ENCODE measurements at places on chromosomes 5 and 9.
A peak's percentile ranks its signal among the peaks of the same experiment; 100 is the strongest.

GRCh38 chr5:144971108-144971850 lies 800.6 kb downstream of the KCTD16 start:
- no peak for DNase-seq

GRCh38 chr5:170639221-170639925 lies 135.6 kb downstream of the KCNIP1 start:
- DNase-seq = no peak

- no peak for DNase-seq
Measured at GRCh38 chr9:75658301-75658905, 232.1 kb upstream of the PCSK5 start.

- DNase-seq = no peak
Measured at GRCh38 chr9:13070612-13071595, 208.6 kb downstream of the MPDZ start.

DNA sequence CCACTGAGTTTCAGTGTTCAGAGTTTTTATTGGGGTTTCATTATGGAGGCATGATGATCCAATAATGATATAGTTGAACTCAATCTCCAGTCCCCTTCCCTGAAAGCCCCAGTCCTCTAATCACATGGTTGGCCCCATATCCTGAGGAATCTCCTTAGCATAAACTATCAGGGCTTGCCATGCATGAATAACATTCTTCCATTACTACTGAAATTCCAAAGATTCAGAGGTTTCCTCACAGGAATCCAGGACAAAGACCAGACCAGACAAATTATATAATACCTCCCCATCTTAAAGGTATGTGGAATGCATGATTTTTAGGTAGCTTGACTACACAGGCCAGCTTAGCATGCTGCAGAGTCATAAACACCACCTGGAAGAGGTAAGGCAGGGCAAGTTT lies 15.5 kb upstream of the LRRTM2 start:
- no peak for DNase-seq

DNA sequence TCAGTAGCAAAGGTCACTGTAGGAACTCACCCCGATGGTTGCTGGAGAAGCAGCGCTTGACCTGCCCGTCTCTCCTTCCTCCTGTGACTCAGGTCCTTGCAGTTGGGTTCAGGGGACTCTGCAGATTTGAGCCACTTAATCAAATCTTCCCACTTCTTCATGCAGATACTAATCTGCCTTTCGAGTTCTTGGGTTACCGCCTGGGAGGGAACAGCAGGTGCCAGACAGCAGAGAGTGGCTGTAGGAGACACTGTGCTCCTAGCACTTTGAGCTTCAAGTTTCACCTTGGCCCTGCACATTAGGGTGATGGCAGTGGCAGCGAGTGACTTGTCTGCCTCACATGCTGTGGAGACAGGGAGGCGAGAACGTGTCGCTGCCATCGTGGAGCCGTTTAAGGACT lies 478.3 kb downstream of the PSAT1 start:
- DNase-seq = no peak

- DNase-seq = no peak
Measured at GRCh38 chr9:93130861-93131481, 3.1 kb downstream of the NINJ1 start.

GRCh38 chr5:39158127-39158593 lies 61.2 kb downstream of the FYB1 start:
- DNase-seq = no peak

DNA sequence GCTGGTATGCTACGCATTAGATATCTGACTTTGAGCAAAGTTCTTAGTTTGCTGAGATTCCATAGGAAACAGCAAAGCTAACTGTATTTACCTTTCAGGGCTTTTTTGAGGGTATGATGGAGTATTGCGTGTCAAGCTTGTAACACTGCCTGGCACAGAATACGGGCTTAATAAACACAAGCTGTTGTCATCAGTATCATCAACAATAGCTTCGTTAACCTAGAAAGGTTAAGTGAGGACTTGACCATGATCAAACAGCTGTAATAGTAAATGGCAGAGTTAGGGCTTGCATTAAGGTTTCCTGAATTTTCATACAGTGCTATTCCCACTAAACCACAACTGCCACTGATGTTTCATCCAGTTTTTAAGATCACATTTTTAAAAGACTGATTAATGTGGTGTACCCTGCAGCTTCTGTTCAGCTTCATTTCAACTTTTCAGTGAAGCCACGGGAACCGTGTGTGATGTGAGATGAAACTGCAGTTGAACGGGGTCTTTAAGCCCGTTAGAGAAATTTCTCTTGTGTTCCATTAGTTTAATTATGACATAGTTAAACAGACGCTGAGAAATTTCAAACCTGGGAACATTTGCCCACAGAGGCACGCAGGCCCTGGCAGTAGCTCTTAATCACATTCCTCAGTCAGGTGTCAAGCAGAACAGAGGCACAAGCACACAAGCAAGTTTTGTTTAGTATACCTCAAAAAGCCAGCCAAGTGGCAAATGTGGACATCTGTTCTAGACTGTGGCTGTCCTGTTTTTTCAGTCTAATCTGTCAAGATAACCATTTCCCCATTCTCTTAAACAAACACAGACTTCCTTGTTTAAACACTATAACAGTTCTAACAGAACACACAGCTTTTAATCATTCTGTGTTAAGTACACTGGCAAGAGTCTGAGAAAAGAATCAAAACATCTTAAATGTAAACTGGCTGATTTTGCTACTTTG lies 147.1 kb downstream of the ZNF608 start:
- DNase-seq = peak; percentile 87

DNA sequence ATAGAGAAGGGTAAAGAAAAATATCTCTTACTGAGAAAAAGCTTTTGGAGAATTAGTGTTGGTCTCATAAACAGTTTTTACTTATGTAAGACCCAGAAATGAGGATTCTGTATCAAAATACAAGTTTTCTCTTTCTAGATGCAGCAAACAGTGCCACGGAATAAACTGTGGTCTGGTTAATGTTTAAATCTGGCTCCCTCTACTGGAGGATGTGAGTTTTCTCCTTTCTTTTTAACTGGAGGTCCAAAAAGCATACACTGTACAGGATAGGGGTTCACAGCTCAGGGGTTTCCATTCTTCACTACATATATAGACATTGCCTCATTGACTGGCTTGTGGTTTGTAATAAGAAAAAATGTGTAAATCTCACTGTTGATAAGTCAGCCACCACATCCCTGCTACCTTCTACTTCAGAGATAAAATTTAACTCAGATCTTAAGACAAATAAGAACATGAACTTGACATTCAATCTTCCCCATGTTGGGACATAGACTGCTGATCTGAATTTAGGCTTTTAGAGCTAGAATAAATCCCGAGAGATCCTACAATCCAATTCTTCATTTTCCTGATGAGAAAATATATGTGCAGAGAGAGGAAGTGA lies 98.9 kb downstream of the CFAP95 start:
- DNase-seq = peak; percentile 69

DNA sequence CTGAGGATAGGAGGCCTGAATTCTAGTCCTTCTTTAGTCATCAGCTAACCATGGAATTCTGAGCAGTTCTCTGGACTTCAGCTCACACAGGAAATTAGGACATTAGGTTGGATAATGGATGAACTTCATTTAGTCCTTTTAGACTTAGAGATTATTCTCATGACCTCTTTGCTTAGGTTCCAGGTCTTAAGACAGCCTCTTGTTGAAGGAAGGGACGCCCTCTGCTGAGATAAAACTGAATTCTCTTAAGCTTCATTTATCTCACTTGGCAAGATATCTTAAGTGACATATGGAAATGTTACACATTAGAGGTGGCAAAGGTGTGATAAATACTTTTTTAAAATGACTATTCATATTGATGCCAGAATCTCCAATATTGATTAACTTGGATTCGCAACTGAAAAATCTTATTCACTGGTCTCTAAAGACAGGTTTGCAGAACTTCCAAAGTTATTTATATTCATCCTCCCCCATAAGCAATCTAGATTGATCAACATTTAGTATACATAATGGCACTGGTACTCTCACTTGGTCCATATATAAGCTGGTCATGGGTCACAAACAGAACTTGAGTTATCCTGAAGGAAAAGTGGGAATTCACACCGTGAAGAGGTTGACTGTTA lies 16.9 kb upstream of the ZNF366 start:
- DNase-seq = no peak
